Ascending aorta (tissue), 2 donors: ENCODE measurements at places on chromosomes 7 and 10.

GRCh38 chr7:23175938-23176337 lies 5.9 kb upstream of the NUP42 start:
- DNase-seq = no peak
- no peak overlapping the region for H3K4me3 ChIP-seq
- H3K27ac ChIP-seq = no peak overlapping the region
- H3K4me1 ChIP-seq = no peaks in the 10 kb centered on the region

DNA sequence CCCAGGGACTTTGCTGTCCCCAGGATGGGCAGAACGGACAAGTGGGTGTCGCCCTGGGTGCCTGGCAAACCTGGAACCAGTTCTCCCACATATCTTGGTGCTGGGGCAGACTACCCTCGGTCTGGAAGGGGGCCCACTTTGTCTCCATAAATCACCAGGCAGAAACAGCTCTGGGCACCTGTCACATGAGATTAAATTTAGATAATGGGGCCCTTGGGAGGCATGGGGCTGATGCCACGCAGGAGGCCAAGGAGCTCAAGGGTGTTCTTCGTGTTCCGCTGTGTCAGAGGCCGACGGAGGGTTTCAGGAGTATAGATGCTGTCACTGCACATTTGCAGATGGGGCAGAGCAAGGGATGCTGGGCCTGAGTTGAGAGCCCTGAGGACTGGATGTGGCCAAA lies 72.7 kb downstream of the TMEM130 start:
- no peaks in the 10 kb centered on the region for H3K27me3 ChIP-seq
- peak; percentile 67 for DNase-seq
- H3K4me1 ChIP-seq = peaks cover 11% of the 10 kb centered on the region
- H3K36me3 ChIP-seq = no peaks in the 10 kb centered on the region

GRCh38 chr7:153886506-153887441 lies 165.4 kb upstream of the DPP6 start:
- DNase-seq = no peak
- no peaks in the 10 kb centered on the region for H3K36me3 ChIP-seq
- H3K27ac ChIP-seq = no peak overlapping the region
- no peaks in the 10 kb centered on the region for H3K4me1 ChIP-seq
- no peaks in the 10 kb centered on the region for H3K27me3 ChIP-seq

GRCh38 chr7:132416395-132416794 lies 159.9 kb downstream of the PLXNA4 start:
- peaks cover 8% of the 10 kb centered on the region for H3K4me1 ChIP-seq
- H3K4me3 ChIP-seq = peak overlapping the region; percentile 14
- no peaks in the 10 kb centered on the region for H3K27me3 ChIP-seq
- no peaks in the 10 kb centered on the region for H3K36me3 ChIP-seq
- H3K27ac ChIP-seq = peak overlapping the region; percentile 41
- no peak for DNase-seq

- H3K4me3 ChIP-seq = no peak overlapping the region
- no peaks in the 10 kb centered on the region for H3K36me3 ChIP-seq
- H3K27ac ChIP-seq = no peak overlapping the region
- no peaks in the 10 kb centered on the region for H3K4me1 ChIP-seq
Measured at GRCh38 chr7:89401690-89402089, 606.2 kb upstream of the TEX47 start.

DNA sequence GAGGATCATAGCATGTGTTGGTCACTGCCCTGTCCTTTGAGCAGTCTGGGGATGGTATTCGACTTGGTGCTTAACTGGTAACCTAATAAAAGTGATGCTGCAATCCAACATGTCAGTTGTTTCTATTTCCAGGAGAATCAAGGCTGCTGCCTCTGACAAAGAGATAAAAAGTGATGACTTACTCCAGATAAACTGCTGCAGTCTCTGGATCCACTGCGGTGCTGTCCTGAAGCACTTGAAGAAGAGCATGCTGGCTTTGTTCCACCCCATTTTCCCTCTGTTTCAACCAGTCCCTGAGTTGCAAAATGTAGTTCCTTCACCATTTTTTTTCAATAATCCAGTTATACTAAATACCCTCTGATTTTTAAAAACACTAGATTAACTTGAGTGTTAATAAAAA lies 403.5 kb upstream of the ANKRD30A start:
- no peak for DNase-seq
- H3K4me1 ChIP-seq = no peaks in the 10 kb centered on the region
- no peaks in the 10 kb centered on the region for H3K27me3 ChIP-seq
- no peak overlapping the region for H3K27ac ChIP-seq
- no peak overlapping the region for H3K4me3 ChIP-seq
- H3K36me3 ChIP-seq = no peaks in the 10 kb centered on the region

DNA sequence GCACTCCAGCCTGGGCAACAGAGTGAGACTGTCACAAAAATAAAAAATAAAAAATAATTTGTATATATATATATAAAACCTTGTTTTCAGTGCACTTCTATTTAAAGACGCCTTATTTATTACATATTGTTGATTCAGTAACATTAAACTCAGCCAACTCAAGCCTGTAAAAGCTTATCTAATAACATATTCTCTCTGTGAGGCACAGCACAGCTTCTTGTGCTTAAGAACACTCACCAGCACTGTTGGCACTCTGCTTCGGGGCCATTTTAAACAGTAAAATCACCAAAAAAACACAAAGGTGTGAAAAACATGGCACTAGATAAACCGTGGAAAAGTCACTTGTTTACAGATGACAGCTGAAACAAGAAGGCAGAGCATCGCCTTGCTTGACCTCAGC lies 89.0 kb upstream of the C10orf90 start:
- H3K27ac ChIP-seq = no peak overlapping the region
- H3K4me3 ChIP-seq = no peak overlapping the region
- H3K36me3 ChIP-seq = no peaks in the 10 kb centered on the region
- DNase-seq = no peak

DNA sequence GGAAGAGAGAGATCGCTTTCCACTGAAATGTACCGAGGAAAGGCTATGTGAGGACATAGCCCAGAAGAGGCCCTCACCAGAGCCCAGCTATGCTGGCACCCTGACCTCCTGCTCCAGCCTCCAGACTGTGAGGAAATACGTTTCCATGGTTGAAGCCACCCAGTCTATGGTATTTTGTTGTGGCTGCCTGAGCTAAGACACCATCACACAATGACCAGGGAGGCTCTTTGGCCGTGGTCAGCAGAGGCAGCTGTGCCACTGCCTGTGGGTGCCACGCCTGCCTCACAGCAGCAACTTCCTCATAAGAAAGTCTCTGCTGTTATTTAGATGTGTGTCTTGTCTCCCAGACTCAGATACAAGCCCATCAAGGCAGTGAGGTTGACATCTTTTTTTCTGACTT lies 182.7 kb upstream of the PLXNA4 start:
- no peaks in the 10 kb centered on the region for H3K27me3 ChIP-seq
- no peak overlapping the region for H3K4me3 ChIP-seq
- H3K36me3 ChIP-seq = no peaks in the 10 kb centered on the region

- no peak overlapping the region for H3K27ac ChIP-seq
- DNase-seq = no peak
- no peaks in the 10 kb centered on the region for H3K36me3 ChIP-seq
- H3K4me3 ChIP-seq = peak overlapping the region; percentile 35
- peaks cover 14% of the 10 kb centered on the region for H3K27me3 ChIP-seq
- peaks cover under 1% of the 10 kb centered on the region for H3K4me1 ChIP-seq
Measured at GRCh38 chr7:27210441-27211083, 10.7 kb upstream of the HOXA13 start.

- DNase-seq = no peak
- H3K27me3 ChIP-seq = no peaks in the 10 kb centered on the region
- no peaks in the 10 kb centered on the region for H3K4me1 ChIP-seq
- no peak overlapping the region for H3K4me3 ChIP-seq
- no peaks in the 10 kb centered on the region for H3K36me3 ChIP-seq
Measured at GRCh38 chr7:120064565-120064964, 208.4 kb upstream of the KCND2 start.

- H3K27me3 ChIP-seq = no peaks in the 10 kb centered on the region
- H3K4me3 ChIP-seq = no peak overlapping the region
- no peaks in the 10 kb centered on the region for H3K36me3 ChIP-seq
- DNase-seq = no peak
Measured at GRCh38 chr10:2519139-2519538, 548.2 kb upstream of the PFKP start.

GRCh38 chr7:128120116-128120515 lies 88.9 kb upstream of the LRRC4 start:
- DNase-seq = no peak
- no peak overlapping the region for H3K27ac ChIP-seq
- no peaks in the 10 kb centered on the region for H3K4me1 ChIP-seq
- no peaks in the 10 kb centered on the region for H3K36me3 ChIP-seq
- no peaks in the 10 kb centered on the region for H3K27me3 ChIP-seq

DNA sequence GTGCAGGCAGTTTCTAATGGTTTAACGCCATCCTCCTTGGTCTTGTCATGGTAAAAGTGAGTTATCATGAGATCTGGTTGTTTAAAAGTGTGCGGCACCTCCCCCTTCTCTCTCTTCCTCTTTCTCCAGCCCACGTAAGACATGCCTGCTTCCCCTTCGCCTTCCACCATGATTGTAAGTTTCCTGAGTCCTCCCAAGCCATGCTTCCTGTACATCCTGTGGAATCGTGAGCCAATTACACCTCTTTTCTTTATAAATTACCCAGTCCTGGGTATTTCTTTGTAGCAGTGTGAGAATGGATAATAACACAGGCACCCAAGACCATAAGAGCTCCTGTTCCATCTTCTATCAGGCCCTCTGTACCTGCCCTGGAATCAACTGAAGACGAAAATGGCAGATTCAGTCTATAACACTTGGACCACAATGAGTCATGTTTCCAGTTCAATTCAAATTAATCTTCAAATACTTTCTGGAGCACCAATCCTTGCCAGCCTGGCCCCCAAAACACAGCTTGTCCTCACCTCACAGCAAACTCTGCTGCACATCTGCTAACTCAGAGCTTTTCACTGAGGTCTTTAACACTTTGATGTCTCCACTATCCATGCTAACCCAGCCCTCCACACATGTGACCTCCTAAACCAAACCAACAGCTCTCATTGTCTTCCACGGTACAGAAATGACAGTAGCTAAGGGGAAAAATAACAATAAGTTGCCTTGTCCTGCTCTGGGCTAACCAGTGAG lies 73.2 kb downstream of the SFMBT2 start:
- H3K27ac ChIP-seq = no peak overlapping the region
- no peaks in the 10 kb centered on the region for H3K4me1 ChIP-seq
- no peak overlapping the region for H3K4me3 ChIP-seq
- no peaks in the 10 kb centered on the region for H3K27me3 ChIP-seq
- DNase-seq = no peak
- no peaks in the 10 kb centered on the region for H3K36me3 ChIP-seq

DNA sequence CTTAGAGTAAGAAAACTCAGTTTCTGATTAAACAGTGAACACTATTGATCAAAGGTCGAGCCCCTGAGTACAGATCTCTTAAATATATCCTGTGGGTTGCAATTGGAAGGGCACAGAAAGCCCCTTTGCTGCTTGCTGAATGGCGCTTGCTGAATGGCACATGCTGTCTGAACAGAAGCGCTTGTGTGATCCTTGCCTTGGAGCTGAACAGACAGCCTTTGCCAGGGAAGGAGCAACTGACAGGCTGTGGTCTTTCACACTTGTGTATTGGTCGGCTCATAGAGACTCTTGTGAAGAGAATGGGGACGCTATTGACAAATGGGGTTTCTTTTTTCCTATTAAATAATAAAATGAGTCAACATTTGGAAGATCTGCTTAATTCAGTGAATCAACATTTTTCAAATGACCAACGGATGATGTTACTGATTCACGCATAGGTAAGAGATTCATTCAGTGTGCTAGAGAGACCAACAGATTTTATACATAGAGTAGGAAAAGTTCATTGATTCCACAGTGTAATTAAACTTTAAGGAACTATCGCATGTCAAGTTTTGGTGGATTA lies 99.4 kb upstream of the TNS3 start:
- no peaks in the 10 kb centered on the region for H3K27me3 ChIP-seq
- no peak overlapping the region for H3K4me3 ChIP-seq
- no peak overlapping the region for H3K27ac ChIP-seq
- DNase-seq = no peak
- no peaks in the 10 kb centered on the region for H3K4me1 ChIP-seq

DNA sequence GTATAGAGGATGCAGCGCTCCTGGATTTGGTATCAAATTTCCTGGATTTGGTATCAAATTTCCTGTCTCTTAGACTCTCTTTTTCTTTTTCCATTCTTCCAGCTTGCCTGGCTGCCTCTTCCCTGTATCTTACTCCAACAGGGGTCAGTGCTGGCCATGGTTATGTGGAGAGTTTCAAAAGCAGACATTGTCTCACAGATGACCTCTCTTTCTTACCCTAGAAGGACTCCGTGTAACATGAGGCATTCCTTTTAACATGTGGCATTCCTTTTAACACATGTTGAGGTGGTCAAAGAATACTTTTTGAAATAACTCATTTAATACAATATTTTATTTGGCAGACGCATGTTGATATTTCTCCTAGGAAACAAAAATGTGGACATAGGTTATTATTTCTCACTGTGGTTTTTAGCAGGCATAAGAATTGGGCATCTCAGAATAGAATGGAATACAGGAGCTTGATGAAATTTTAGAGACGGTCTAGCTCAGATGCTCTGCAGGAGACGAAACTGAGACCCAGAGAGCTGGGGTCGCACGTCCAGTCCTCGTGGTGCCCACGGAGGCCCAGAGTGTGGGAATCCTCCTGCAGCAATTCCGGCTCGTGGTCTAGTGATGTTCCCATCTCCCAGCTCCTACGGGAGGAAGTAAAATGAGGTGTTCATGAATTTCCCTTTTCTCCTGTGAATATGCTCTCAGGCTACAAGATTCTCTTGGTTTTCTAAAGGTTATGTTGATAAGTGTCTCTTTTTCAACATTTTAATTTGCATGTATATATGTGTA lies 59.6 kb upstream of the PITRM1 start:
- no peaks in the 10 kb centered on the region for H3K36me3 ChIP-seq
- peak overlapping the region; percentile 86 for H3K27ac ChIP-seq
- no peak overlapping the region for H3K4me3 ChIP-seq
- H3K4me1 ChIP-seq = no peaks in the 10 kb centered on the region

GRCh38 chr10:26242706-26243350 lies 26.3 kb downstream of the GAD2 start:
- H3K4me1 ChIP-seq = no peaks in the 10 kb centered on the region
- H3K4me3 ChIP-seq = no peak overlapping the region
- no peaks in the 10 kb centered on the region for H3K27me3 ChIP-seq
- H3K27ac ChIP-seq = no peak overlapping the region

- no peak overlapping the region for H3K27ac ChIP-seq
- no peaks in the 10 kb centered on the region for H3K36me3 ChIP-seq
- no peak overlapping the region for H3K4me3 ChIP-seq
- no peak for DNase-seq
- no peaks in the 10 kb centered on the region for H3K4me1 ChIP-seq
- no peaks in the 10 kb centered on the region for H3K27me3 ChIP-seq
Measured at GRCh38 chr7:50409856-50410745, 40.0 kb downstream of the FIGNL1 start.

- H3K4me1 ChIP-seq = no peaks in the 10 kb centered on the region
- no peaks in the 10 kb centered on the region for H3K27me3 ChIP-seq
- DNase-seq = no peak
- H3K27ac ChIP-seq = no peak overlapping the region
- no peak overlapping the region for H3K4me3 ChIP-seq
Measured at GRCh38 chr7:17580856-17581255, 282.4 kb downstream of the AHR start.

GRCh38 chr10:114479307-114479706 lies 75.0 kb upstream of the AFAP1L2 start:
- H3K27me3 ChIP-seq = no peaks in the 10 kb centered on the region
- no peak overlapping the region for H3K4me3 ChIP-seq
- no peaks in the 10 kb centered on the region for H3K36me3 ChIP-seq
- no peak for DNase-seq
- no peak overlapping the region for H3K27ac ChIP-seq
- no peaks in the 10 kb centered on the region for H3K4me1 ChIP-seq

GRCh38 chr10:45410807-45411606 lies 37.0 kb downstream of the ALOX5 start:
- H3K4me3 ChIP-seq = no peak overlapping the region
- H3K27ac ChIP-seq = no peak overlapping the region
- no peak for DNase-seq

- no peak within 1 kb of the TSS for H3K4me3 ChIP-seq
- no peak for DNase-seq
Measured at GRCh38 chr7:100655908-100656674, at the start of gene ACTL6B. Gene ACTL6B, minus strand, starts transcription at chr7:100656448. Its CDS starts 94 bp downstream, at chr7:100656354.
